SW480 (cell line): ENCODE measurements at places on chromosomes 7 and 10.

- DNase-seq, result no peak
Measured at GRCh38 chr7:40468891-40469864, 334.4 kb downstream of the SUGCT start.

DNA sequence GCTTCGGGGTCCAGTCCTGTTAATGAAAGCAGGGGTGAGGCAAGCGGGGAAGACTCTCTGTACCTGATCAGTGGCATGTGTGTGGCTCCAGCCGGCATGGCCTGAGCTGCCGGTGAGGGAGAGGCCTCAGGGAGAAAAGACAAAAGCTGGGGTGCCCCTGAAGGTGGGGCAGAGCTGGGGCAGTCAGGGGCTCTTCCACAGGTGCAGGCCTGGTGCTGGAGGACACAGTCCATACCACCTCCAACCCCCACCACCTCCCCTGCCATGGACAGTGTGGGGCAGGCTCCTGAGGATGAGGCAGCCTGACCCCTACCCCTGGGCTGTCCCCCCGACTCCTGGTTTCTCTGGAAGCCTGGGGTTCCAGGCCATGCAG, 129.5 kb downstream of the LHPP start:
- no peak for DNase-seq

DNA sequence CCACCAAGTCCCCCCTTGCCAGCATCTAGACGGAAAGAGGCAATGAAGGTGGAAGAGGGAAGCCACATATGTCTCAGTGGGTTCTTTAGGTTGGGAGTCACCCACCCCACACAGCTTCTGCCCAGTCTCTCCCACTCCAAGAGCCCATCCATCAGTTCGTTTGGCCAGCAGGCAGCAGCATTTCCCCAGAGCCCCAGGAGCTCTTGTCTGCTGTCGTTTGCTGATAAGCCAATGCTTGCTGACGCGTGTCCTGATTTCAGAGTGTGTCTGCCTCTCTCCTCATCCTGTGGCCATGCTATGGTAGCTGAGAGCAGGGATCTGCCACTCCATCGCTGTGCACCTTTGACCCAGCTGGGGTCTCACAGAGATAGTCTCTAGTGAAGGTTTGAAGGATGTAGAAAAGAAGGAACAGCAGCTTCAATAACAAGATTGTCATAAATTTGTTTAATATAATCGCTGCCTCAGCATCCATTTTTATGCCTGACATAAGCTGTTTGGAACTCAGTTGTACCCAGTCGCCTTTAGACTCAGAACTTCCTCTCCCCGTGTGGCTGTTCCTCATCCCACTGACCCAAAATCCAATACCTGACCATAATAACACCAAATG, 39.4 kb upstream of the GDF10 start:
- DNase-seq, result no peak

DNA sequence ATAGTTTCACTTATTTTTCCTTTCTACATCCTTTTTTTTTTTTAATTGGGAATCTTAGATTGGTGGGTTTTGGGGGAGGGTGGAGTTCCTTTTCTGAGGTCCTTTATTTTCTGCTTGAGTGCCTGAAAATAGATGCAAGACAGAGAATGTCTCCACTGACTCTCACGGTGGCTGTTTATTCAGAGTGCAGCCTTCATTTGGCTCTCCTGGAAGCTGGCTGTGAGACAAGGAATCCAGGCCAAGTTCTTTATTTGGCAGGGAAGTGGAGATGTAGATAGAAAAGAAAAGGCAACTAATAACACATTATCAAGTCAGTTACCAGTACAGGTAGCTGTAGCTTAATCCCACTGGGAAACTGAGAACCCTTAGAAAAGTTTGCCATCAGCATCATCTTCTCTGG, 118.6 kb downstream of the CNTNAP2 start:
- DNase-seq, result no peak

DNA sequence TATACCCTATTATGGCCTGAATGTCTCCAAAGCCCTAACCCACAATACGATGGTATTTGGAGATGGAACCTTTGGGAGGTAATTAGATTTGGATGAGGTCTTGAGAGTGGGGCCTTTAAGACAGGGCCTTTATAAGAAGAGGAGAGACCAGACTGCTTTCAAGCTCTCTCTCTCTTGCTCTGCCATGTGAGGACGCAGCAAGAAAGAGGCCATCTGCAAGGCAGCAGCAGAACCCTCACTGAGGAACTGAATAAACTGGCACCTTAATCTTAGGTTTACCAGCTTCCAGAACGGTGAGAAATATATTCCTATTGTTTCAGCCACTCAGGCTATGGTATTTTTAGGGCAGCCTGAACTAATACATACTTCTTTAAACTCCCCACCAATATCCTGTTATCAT, 2.0 kb upstream of the GNAI1 start:
- DNase-seq, result no peak

- no peak for DNase-seq
Measured at GRCh38 chr7:108629651-108630400, 60.2 kb downstream of the DNAJB9 start.

- DNase-seq, result no peak
Measured at GRCh38 chr7:22291977-22292376, 65.0 kb downstream of the RAPGEF5 start.

DNA sequence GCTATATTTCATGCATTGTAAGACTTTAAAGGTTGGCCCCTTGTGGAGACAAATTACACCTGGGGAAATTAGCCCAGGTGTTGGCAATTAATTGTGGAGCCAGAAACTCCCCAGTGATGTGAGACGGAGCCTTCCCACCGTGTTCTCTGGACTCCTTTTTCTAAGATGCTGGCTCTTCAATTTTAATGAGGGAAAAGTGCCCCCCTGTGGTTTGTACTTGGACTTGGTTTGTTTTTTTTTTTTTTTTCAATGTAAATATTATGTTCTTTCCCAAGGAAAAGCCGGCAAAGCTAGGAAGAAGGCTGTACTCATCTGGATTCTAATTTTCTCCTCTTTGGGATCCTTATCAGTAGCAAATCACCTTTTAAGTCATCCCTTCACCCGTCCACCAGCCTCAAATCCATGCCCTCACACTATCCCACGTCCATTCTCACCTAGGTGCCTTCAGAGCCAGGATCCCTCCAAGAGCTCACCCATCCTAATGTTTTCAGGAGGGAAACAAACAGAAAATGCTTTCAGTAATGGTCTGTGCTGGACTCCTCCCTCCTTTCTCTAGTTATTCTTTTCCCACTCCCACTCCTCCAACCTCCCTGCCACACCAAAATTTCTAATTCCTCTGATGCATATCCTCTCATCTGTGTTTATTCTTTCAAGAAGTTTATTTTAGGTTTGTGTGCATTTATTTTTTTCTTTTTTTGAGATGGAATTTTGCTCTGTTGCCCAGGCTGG, 20.4 kb upstream of the ST8SIA6 start:
- no peak for DNase-seq

DNA sequence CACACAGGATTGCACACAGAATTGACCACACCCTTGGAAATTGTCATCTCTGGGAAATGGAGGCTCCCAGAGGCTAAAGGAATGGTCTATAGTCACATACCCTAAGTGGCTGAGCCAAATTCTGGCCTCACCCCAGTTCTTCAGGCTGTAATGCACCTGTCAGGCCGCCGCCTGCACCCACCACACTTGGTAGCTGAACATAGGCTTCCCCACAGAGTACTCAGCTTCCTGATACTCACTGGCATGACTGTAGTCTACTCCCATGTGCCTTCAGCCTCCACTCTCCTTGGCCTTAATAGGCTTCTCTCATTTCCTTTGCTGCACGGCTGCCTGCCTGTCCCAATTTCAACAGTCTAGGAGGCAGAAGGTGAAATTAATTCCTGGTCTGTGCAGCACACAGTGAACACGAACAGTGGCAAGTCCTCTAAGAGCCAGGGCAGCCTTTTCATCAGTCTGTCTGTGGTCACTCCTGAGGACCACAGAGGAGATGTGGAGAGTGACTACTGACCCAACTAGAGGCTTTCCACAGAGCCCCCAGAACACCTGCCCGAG, 42.5 kb downstream of the NUDCD3 start:
- DNase-seq, result no peak
